ENCODE measurements at places on chromosomes 16 and 17.
A peak's percentile ranks its signal among the peaks of the same experiment; 100 is the strongest.

GRCh38 chr17:30997842-30998241 lies 27.0 kb downstream of the RNF135 start:
- no peak for DNase-seq

GRCh38 chr17:17406225-17406624 lies 70.6 kb upstream of the MED9 start:
- DNase-seq: no peak

DNA sequence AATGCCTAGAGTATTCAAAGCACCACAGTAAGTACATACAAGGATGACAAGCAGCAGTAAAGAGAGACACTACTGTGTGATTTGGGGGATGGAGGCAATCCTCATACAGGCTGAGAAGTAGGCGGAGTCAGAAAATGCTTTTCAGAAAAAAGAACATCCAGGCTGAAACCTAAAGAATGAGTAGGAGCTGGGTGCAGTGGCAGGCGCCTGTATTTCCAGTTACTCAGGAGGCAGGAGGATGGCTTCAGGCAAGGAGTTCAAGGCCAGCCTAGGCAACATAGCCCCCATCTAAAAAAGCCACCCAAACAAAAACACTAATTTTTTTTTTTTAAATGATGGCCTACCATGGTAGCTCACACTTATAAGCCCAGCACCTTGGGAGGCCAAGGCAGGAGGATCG lies 10.3 kb downstream of the KANSL1 start:
- peak; percentile 35 for DNase-seq

- peak; percentile 65 for DNase-seq
Measured at GRCh38 chr16:11783319-11784037, 13.6 kb downstream of the ZC3H7A start.

DNA sequence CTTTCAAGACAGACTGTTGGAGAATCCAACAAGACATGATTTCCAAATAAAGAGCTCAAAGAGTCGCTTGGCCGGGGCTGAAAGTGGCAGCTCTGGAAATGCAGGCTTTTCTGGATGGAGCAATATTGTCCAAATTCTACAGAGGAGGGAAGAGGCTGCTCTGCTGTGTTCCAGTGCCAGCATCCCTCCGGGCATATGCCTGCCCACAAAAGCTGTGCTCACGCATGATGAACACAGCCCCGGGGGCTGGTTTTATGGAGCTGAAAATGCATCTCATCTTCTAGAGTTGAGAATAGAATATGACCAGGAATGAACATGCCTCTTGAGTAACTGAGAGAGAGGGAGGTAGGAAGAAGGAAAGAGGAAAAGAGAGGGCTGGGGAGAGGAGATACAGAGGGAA lies 74.7 kb upstream of the TOX3 start:
- DNase-seq: no peak

GRCh38 chr17:79615446-79615845 lies 4.6 kb upstream of the RBFOX3 start:
- DNase-seq: no peak

All from activated CD4-positive, alpha-beta T cell treated with anti-CD3 and anti-CD28 coated beads for 36 hours (primary cell).